Ecto neural progenitor cell (in vitro differentiated cells): ENCODE measurements at places on chromosomes 4 and X.

GRCh38 chr4:144820728-144821085 lies 174.8 kb downstream of the HHIP start:
- DNase-seq: no peak

GRCh38 chr4:122483481-122483880 lies 27.0 kb upstream of the IL2 start:
- no peak for DNase-seq

- DNase-seq: no peak
Measured at GRCh38 chrX:55028611-55029010, 2.2 kb downstream of the ALAS2 start.

DNA sequence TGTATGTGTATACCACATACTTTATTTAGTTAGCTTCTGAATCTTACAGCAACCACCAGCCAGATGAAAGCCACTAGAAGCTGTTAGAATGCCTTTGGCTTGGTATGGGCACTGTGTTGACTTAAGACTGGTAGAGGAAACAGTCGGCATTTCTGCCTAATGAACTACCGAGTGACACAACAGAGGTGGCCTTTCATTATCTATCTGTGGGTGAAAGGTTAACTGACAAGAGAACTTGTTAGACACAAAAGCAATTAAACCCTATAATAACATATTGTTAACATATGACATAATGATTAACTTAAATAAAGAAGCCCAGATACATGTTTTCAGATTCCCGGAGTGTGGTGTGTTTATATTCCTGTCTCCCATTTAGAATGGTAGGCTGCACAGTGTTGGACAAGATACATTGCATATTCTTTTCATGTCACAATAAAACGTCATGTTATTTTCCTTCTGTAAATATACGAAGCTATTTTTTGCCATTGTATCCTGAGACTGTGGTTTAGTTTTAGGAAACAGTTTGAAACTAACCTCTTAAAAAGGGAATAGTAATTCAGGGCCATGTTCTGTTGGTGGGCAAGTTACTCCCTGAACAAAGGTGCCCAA lies 181.5 kb downstream of the SLIT2 start:
- no peak for DNase-seq

DNA sequence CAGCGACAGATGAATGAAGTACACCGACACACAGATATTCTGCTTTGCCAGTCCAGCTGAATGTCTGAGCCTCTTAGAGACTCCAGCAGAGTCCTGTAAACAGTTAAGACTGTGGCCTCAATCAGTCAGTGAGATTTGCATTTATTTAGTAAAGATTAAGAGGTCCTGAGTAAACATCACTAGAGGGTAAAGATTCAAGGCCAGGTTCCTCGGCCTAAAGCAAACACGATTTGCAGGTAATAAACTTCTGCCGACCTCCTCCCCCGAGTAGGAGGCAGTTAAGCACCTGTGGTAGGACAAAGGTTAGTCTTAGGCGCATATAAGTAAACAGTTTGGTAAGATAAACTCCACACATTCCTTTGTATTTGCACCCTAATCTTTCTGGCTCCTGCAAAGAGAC lies 99.6 kb downstream of the CFAP47 start:
- DNase-seq: no peak
